ENCODE measurements at places on chromosomes 7 and 10.
A peak's percentile ranks its signal among the peaks of the same experiment; 100 is the strongest.

DNA sequence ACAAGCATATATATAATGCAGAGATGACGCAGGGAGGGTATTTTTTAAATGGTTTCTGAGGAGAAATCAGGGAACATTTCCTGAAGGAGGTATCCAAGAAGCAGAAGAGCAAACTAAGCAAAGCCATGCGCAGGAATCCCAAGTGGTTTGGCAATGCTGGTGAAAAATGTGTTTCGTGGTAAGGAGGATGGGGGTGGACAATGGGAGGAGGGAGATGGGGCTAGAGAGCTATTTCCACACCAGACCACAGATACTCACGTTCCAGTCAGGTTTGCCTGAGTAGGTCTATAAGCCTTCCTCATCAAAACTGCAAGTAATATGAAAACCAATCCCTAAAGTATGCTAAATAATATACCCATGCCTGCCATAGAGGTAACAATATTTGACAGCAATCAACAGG lies 223.7 kb upstream of the MKLN1 start:
- DNase-seq, result no peak

GRCh38 chr7:137986252-137987017 lies 15.5 kb downstream of the CREB3L2 start:
- no peak for DNase-seq

- DNase-seq, result peak; percentile 87
These were observed 2.8 kb upstream of the FLNC start for GRCh38 chr7:128827248-128827958.

GRCh38 chr10:126425489-126426065 lies 37.3 kb upstream of the ADAM12 start:
- DNase-seq, result no peak

DNA sequence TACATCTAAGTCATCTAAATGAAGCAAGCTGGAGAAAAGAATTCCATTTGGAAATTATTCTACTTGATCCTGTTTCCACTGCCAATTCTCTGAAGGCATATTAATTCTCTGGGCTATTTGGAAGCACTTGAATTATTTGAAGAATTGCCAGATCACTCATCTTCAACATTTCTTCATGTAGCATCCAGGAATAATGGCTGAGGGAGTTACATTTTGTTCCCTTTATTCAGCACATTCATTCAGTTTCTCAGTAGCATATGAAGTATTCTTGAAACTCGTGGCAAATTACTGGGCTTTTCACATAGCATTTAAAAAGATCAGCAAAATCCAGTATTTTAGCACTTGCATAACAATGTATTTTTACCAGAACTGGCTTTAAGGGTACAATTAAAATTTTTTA lies 127.1 kb upstream of the VIPR2 start:
- no peak for DNase-seq

DNA sequence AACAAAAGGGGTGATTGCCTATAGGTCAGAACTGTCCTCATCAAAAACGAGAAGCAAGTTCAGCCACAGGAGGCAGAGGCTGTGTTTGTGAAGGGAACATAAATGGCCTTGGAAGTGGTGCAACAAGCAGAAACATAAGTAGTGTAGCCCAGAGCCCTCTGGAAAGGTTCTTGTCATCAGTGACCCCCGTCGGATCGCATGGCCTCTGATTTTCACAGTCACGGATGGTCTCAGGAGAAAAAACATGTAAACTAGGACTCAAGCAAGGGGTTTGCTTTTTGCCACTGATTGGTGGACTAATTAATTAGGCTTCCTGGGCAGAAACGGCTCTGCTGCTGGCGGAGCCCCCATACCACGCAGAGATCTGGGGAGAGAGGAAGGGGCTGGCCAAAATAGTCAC lies 496.5 kb upstream of the MKI67 start:
- no peak for DNase-seq

GRCh38 chr10:4653160-4653559 lies 172.8 kb upstream of the AKR1E2 start:
- no peak for DNase-seq

- no peak for DNase-seq
These were observed 43.7 kb downstream of the HIF1AN start for GRCh38 chr10:100579261-100580090.

- DNase-seq, result peak; percentile 53
These were observed 186.6 kb upstream of the CELF2 start for GRCh38 chr10:10831085-10831484.

GRCh38 chr7:40842641-40843040 lies 707.8 kb downstream of the SUGCT start:
- no peak for DNase-seq

- no peak for DNase-seq
These were observed 658 bp upstream of the PTPRN2 start for GRCh38 chr7:158588085-158588877.

Data from ascending aorta (tissue), 2 donors.